ENCODE measurements at places on chromosomes 5 and 9.
A peak's percentile ranks its signal among the peaks of the same experiment; 100 is the strongest.

GRCh38 chr9:129676975-129677374 lies 11.5 kb downstream of the PRRX2 start:
- DNase-seq: no peak

- no peak for DNase-seq
These were observed 136.2 kb downstream of the MPDZ start for GRCh38 chr9:13143281-13143680.

DNA sequence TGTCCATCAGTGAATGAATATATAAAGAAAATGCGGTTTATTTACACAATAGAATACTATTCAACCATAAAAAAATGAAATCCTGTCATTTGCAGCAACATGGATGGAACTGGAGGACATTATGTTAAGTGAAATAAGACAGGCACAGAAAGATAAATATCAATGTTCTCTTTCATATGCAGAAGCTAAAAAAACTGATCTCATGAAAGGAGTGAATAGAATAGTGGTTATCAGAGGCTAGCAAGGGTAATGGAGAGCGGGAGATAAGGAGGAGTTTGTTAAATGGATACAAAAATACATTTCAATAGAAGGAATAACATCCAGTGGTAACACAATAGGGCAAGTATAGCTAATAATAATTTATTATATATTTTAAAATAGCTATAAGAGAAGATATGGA lies 65.0 kb downstream of the AGTPBP1 start:
- no peak for DNase-seq

- DNase-seq: no peak
These were observed 86.8 kb upstream of the CD180 start for GRCh38 chr5:67283275-67283987.

GRCh38 chr5:111733571-111733970 lies 23.4 kb downstream of the NREP start:
- DNase-seq: no peak

GRCh38 chr9:77556396-77556795 lies 91.7 kb downstream of the GNA14 start:
- no peak for DNase-seq

DNA sequence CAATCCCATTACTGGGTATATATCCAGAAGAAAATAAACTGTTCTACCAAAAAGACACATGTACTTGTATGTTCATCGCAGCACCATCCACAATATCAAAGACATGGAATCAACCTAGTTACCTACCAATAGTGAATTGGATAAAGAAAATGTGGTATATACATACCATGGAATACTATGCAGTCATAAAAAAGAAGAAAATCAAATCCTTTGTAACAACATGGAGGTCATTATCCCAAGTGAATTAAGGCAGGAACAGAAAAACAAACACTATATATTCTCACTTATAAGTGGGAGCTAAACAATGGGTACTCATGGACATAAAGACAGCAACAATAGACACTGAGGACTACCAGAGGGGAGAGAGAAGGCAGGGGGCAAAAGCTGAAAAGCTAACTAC lies 67.7 kb downstream of the NR2F1-AS1 start:
- no peak for DNase-seq

- DNase-seq: no peak
These were observed 32.9 kb downstream of the PALM2AKAP2 start for GRCh38 chr9:109812818-109813281.

GRCh38 chr5:159801303-159801702 lies 115.0 kb upstream of the ADRA1B start:
- no peak for DNase-seq

- peak; percentile 69 for DNase-seq
These were observed at the start of gene PCDH1 for GRCh38 chr5:141878186-141878710. Gene PCDH1, minus strand, starts transcription at chr5:141878410. Its CDS starts 148 bp downstream, at chr5:141878262.

- DNase-seq: peak; percentile 94
These were observed 9.6 kb downstream of the NDST1 start for GRCh38 chr5:150517272-150518152.

DNA sequence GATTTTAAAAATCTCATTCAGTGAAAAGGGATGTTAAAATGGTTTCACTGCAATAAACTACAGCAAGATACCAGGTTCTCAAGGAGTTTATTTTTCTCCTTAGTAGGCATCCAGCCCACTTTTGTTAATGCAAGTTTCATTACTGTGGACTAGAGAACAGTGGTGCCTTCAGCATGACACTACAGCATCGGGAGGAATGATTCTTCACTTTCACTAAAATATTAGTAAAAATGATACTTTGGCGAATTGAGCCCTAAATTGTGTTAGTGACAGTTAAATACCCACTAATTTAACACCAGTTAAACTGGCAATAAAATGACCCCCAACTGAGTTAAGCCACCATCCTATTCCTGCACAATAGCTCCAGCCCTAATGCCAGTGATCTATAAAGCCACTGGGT lies 152.2 kb upstream of the MPDZ start:
- DNase-seq: no peak

DNA sequence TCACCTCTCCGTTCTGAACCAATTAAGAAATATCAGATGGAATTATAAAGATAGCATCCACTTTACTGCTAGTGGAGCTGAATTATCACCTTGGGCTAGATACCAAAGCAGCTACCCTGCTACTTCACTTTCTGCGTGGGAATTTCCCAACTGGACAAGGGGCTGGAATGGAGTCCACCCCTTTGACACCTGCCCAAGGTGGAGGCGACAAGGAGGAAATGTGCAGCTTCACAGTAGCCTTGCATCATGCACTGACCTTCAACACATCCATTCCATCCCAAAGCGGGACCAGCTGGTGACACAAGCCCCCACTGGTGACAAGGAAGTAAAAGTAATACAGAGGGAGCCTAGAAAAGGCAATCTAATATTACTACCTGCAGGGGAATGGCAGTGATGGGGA lies 30.7 kb downstream of the CTNND2 start:
- no peak for DNase-seq

DNA sequence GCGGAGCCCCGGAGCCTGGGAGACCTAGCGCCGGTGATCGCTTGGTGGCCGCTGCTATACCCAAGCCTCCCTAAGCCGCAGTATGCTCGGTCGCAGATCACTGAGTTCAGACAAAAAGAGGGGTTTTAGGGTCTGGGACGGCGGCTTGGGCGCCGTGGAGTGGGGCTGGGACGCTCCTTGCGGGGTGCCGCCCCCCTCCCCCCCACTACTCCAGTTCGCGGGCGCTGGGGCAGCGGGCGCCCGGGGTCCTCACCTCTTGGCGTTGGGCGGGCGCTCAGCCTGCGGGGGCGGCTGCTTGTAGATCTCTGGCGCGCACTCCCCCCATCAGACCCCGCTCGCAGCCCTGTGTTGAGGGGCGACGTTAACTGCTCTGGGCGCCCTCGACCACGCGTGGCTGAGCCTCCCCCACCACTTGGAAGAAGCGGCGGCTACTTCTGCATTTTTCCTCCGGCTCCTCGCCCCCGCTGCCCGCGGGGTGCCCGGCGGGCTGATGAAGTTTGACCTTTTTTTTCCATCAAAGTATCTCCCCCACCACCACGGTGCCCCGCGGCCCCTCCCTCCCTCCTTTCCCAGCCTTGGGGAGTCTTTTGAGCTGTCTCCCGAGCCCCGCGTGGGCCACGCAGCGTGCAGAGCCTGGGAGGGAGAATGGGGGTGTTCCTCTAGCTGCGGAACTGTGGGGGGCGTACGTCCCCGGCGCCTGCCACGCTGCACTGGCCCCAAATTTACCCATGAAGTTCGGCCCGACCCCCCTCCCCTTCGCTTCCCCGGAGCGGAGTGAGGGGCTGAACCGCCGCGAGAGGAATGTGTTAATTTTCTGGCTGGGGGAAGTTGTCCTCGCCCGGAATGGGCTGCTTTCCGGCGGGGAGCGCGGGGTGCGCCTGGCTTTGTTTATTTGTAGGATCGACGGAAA lies 1.2 kb downstream of the CXXC5 start:
- DNase-seq: peak; percentile 62

Data from left colon (tissue), 2 donors.